ENCODE measurements at places on chromosomes 16 and 17. TPM values are rescaled to one million over a fixed set of nuclear protein-coding genes. Genes with fewer than 3 reads are reported as not detected.

DNA sequence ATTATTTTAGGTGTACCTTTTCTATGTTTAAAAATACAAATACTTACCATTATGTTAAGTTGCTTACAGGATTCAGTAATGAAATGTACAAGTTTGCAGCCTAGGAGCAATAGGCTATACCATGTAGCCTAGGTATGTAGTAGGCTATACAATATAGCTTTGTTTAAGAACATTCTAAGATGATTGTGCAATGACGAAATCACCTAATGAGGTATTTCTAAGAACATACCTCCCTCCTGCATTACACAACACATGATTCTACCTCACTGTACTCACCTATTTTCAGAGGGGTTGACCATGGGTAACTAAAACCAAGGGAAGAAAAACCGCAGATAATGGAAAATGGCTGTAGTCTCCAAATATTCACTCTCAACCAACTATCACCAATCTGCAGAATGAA, 35.3 kb upstream of the TBC1D3K start:
- no peak for DNase-seq

The OR1F1 gene
- total RNA-seq: not detected

GRCh38 chr17:77505181-77505639, 364.4 kb downstream of the SEC14L1 start:
- DNase-seq: no peak

DNA sequence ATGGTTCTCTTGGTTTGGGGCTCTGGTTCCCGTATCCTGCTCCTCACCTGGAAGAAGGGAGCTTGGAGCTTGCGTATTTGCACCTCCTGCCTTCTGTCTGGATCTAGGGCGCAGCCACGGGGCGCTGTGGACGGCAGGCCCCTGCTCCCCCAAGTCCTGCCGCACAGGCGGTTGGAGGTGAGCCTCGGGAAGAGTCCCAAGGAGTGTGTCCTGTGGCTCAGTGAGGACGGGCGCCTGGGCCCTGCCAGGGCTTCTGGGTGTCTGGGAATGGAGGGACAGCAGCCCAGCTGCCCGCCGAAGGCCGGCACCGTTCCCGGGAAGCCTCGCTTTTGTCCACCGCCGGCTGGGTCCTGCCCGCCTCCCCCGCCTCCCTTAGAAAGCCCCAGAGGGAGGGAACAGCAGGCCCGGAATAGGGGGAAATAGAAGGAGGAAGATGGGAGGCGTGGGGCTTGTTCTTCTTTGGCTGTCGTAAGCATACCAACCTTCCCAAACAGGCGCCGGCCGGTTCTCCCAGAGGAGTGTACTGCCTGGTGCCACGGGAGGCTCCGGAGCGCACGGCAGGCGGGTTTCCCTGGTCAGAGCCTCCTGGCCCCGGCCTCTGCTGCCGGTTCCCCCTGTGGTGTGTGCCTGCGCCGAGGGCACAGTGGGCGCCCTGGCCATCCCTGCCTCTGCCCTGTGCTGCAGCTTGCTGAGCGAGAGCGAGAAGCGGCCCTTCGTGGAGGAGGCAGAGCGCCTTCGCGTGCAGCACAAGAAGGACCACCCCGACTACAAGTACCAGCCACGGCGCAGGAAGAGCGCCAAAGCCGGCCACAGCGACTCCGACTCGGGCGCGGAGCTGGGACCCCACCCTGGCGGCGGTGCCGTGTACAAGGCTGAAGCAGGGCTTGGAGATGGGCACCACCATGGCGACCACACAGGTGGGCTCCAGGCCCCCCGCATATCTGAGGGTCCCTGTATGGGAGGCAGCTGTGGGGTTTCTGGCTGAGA, 1.8 kb downstream of the SOX8 start:
- no peak for DNase-seq

- no peak for DNase-seq
Observed at GRCh38 chr17:65171752-65172151, 34.6 kb downstream of the RGS9 start.

The ENPP7 gene
- total RNA-seq: not detected

DNA sequence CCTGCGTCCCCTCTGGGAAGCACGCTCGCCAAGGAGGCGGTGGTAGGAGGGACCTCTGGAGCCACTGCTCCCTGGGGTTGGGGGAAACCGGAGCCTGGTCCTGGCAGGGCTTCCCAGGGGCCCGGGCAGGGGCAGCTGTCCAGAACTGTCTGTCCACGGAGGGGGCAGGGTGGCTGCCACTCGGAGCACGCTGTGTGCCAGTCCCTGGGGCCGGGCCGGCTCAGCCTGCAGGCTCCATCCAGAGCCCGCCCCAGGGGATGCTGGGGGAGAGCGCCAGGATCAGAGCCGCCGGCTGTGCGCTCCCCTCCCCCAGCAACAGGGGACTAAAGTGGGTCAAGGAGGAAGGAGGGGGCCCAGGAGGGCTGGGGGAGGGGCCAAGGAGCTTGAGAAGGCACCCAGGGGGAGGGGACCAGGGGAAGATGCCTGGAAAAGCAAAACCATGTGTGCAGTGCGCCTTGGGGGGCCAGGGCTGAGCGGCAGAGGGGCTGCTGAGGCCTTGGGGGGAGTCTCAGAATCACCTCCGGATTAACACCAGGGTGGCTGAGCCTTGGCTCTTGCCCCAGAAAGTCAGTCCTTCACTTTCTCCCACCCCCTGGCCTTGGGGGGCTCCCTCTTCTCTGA, 21.3 kb downstream of the ZNF423 start:
- DNase-seq: no peak

DNA sequence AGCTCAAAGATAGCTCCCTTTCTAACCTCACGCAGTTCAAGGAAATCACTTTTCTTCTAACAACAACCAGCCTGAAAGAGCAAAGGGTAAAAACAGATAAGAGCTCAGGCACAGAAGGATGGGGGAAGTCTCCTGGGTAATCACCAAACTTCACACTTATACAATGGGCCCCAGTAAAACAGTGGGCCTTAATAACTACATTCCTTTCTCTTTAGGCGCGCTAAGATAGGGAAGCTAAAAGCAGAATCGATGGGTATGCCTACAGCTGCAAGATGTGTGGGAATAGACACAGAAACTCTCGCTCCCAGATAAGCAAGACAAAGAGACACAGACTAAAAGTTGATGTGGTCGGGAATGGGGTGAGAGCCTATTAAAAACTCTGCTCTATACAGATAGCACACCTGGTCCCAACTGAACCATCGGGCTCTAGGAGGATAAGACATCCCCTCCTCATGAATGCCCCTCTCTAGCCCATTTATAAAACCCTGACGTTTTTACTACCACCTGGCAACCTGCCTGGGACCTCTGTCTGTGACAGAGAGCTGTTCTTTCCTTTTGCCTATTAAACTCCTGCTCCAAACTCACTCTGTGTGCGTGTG, 826 bp downstream of the LYZL6 start:
- DNase-seq: no peak

- DNase-seq: no peak
Observed at GRCh38 chr17:31488264-31488981, 96.9 kb downstream of the RAB11FIP4 start.

The FOXJ1 gene
- not detected for total RNA-seq

DNA sequence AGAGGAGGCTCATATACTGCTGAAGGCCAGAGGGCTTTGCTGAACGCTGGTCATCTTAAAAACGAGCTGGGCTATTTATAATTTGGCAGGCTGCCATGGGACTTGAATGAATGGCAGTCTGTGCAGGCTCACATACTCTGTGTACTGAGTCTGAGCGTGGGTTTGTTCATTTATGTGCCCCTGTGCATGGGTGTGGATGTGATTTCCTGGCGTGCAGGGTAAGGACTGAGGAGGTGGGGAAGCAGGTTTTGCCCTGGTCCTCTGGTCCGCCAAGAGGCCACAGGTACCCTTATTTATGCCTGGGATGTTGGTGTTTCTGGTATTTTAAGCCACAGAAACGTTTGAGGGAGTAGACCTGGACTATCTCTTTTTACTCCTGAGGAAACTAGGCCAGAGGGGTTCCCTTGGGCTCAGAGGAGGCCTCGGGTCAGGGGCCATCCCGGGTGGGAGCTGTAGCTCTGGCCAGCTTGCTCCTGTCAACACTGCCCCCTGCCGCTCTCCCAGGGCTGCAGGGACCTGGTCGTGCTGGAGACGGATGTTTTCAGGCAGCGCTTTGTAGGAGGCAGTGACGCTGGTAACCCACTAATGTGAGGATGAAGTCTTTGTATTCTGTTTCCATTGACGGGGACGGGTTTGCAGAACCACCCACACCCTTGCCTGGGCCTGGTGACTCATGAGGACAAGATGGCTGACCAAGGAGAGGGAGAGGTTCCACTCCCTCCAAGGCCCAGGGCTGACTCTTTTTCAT, 184.4 kb downstream of the MSI2 start:
- DNase-seq: peak; percentile 33

- DNase-seq: peak; percentile 91
Observed at GRCh38 chr17:35046740-35047283, 16.7 kb downstream of the RFFL start.

The GRAPL gene
- total RNA-seq: 56.0 TPM

The NPIPA2 gene
- not detected for total RNA-seq

DNA sequence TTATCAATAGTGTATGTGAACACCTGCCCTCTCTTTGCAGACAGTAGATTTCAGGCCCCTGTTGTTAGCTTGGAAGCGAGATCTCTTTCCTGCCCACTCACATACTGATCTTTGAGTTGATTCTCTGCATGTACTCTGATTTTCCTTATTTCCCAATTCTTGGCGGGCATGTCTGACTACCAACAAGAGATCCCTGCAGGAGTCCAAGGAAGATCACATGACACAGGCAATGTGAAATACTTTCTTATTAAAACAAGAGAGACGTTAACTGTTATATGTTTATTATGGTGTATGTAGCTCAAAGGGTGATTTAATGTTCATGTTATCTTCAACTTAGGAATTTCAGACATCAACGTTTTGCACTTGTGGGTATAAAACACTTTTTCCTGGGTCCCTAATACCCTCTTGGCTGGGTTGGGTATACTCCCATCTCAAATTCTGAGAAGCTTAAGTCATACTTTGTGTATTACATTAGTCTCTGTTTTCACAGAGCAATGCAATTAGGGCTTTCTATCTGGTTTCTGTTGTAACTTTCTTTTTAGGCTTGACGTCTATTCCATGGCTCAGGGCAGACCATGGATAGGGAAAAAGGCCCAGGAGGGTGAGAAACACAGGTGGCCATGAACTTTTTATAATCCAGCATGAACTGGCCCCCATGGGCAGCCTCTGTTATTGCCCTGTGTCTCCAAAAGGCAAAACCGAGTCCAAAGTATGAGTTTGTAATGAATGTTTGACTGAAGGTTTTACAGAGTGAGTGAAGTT, 32.2 kb downstream of the HSD17B2 start:
- no peak for DNase-seq

DNA sequence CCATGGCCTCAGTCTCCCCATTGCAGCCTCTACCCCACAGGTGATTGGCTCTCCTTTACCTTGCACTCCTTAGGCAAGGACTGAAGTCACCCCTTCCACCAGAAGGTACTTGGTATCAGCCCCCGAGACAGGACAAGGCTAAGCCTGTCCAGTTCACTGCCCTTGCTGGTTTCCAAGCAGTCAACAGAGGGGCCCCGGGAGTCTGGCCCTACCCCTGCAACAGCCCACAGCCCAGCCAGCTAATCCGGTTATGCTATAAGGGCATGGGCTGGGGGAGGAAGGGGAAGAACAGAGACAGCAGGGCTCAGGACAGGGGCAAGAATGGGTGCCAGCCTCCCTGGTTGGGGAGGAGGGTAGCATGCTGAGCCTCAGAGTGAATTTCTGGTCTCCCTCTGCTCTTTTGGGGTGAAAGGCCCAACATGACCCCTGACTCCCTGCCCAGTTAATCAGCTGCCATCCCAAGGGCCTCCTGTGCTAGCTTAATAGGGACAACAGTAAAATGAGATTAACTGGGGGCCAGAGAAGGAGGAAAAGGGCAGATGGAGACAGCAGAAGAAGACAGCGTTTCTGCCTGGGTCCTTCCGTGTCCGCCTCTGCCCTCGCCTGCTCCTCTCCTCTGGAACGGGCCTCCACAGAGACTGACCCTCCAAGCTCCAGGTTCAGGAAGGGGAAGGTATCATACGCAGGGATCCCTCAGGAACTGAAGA, 10.7 kb downstream of the DLG4 start:
- DNase-seq: no peak

GRCh38 chr16:27332105-27332504, 18.3 kb downstream of the IL4R start:
- no peak for DNase-seq

The SLC52A1 gene
- total RNA-seq: 0.25 TPM

The MT1H gene
- total RNA-seq: not detected

DNA sequence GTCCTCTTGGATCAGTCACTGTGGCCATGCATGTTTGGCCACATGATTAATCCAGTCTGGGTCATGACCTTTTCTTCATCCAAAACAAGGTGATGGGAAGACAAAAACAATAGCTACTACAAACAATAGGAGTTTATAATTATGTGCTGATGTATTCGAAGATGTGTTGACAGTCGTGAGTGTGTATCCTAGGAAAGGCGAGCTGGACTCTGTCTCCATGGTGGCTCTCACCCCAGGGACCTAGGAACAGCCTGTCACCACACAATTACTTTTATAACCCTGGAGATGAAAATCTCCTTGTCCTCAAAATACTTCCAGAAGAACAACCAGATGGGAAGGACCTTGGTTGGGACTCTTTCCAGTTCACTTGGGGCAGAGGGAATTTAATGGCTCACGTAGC, 9.8 kb upstream of the PLK1 start:
- DNase-seq: peak; percentile 23

GRCh38 chr17:79852748-79853147, 13.5 kb upstream of the CBX4 start:
- no peak for DNase-seq

The QPRT gene
- 0.25 TPM for total RNA-seq

The SLC13A5 gene
- 0.38 TPM for total RNA-seq

- peak; percentile 74 for DNase-seq
Observed at GRCh38 chr16:10738231-10739077, 5.2 kb upstream of the NUBP1 start.

DNA sequence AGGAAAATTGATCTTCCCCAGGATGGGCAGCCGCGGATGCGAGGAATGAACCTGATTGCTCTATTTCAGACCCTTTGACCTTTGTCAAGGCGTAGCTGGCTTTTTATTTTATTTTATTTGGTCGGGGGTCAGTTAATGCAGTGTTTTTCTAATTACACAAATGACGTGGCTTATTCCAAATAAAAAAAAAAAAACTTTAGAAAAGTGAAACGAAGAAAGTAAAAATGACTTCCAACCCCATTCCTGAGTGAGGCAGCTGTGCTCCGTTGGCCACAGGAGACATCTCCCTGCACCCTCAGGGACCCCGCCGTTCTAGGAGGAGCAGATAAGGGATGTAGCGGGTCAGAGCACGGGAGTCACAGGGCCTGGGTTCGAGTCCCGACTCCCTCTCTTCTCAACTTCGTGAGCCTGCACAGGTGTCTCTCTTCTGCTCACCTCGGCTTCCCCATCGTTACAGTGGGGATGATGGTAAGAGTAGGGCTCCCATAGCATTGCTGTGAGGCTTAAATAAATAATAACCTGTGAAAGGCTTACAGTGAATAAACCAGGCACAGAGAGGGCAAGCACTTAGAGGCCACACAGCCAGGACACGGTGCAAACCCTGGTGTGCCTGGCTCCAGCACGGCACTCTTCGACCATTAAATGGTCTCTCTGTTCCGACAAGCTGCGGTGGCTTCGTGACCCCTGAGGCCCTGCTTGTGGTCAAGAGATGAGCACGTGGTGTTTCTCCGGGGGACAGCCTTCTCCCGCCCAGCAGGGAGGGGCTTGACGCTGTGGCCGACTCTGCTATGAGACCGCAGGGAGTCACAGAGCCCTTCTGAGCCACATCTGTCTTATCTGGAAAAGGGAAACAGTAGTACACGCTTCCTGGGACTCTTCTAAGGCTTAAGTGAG, 10.2 kb downstream of the FOXF1 start:
- no peak for DNase-seq

Data from dermis microvascular lymphatic vessel endothelial cell (primary cell).